ENCODE measurements at places on chromosomes 16 and 17.

- DNase-seq, result no peak
Observed at GRCh38 chr16:77925531-77925930, 96.8 kb upstream of the CLEC3A start.

GRCh38 chr17:51629232-51629631, 368.9 kb downstream of the UTP18 start:
- no peak for DNase-seq

GRCh38 chr17:45307290-45308015, 9.4 kb downstream of the MAP3K14 start:
- DNase-seq, result peak; percentile 93

DNA sequence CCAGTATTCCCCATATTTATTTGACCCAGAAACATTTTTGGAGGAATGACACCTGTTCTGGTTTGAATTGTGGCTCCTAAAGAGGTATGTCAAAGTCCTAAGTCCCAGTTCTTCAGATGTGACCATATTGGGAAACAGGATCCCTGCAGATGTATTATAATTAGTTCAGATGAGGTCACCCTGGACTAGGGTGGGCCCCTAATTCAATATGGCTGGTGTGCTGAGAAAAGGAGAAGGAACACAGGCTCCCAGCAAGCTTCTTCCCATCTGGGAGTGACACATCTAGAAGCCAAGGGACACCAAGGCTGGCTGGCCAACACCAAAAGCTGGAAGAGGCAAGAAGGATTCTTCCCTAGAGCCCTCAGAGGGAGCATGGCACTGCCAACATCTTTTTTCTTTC, 3.8 kb upstream of the GCSH start:
- no peak for DNase-seq

DNA sequence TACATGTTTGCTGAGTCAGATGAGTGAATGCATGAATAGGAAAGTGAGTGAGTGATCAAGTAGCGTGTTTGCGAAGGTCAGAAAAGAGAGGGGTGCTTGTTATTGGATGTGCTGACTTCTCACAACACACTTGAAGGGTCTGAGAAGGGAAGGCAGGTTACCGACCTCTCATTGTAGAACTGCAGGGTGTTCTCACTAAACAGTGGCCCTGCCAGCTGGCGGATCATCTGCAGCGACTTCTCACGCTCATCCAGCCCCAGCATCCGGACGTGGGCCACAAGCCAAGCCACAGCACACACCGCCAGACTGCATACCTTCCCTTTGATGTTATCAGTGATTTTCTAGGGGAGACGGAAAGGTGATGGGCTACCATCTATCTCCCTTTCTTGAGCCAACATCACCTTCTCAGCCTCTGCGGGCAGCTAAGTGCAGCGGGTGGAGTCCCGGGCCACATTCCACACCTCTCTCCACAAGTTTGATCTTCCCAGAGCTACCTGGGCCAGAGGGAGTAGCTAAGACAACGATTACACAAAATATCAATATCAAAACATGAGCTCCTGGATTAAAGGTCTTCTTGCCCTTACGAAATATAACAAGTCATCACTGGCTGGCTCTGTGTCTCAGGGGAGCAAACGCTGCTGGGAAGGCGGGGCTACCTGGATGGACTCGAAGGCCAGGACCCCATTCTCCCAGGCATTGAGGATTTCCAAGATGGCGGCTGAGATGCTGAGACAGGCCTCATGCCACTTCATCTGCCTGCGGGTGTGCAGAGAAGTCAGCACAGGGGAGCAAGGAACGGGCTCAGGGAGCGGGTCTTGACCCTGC, 11.0 kb downstream of the CSF3 start:
- DNase-seq, result peak; percentile 35

GRCh38 chr17:61459142-61459809, 7.1 kb downstream of the TBX4 start:
- no peak for DNase-seq

GRCh38 chr16:50038756-50039529, 13.9 kb downstream of the CNEP1R1 start:
- DNase-seq, result no peak

DNA sequence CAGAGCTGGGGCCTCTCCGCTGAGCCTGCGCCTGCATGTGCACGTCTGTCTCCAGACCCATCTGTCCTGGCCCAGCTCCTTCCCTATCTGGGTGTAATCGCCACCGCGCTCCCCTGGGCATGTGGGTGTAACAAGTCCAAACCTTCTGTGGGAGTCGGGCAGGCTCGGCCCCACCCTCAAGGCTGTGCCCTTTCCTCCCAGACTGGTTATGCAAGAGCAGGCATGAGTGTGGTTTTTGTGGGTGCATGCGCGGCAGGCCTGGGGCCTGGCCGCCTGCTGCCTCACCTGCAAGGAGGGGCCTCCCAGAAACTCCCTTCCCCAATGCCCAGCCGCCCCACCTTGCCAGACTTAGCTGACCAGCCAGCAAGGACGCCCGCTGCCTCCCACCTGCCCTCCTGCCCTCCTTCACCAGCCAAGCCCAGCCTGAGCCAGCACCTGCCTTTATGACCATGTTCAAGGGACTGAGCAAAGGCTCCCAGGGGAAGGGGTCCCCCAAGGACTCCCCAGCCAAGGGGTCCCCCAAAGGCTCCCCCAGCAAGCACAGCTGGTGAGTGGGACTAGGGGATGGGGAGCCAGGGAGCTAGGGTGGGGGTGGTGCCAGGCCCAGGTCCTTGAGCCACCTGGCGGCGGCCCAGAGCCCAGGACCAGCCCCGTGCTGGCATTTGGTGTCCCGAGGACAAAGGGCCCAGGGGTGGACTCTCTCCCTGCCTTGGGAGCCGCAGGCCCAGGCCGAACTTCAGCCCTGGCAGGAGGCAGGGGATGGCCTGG, at the start of gene EVPLL:
EVPLL (plus strand) TSS at position 342 of the 768 bp plus-strand sequence. CDS start 3,160 bp downstream, outside the sequence.
- no peak for DNase-seq

- DNase-seq, result no peak
Observed at GRCh38 chr17:75931062-75931461, 9.8 kb downstream of the FBF1 start.

- DNase-seq, result no peak
Observed at GRCh38 chr16:87815567-87815966, 49.8 kb upstream of the KLHDC4 start.

- no peak for DNase-seq
Observed at GRCh38 chr16:3791701-3792100, 74.4 kb upstream of the TRAP1 start.
